Bone marrow (tissue), 2 donors: ENCODE measurements at places on chromosomes 16 and 17.
A peak's percentile ranks its signal among the peaks of the same experiment; 100 is the strongest.

GRCh38 chr16:50763211-50763610, 21.3 kb downstream of the CYLD start:
- no peak for DNase-seq

- DNase-seq = no peak
These were observed 720 bp upstream of the ZPBP2 start for GRCh38 chr17:39867084-39867879.

DNA sequence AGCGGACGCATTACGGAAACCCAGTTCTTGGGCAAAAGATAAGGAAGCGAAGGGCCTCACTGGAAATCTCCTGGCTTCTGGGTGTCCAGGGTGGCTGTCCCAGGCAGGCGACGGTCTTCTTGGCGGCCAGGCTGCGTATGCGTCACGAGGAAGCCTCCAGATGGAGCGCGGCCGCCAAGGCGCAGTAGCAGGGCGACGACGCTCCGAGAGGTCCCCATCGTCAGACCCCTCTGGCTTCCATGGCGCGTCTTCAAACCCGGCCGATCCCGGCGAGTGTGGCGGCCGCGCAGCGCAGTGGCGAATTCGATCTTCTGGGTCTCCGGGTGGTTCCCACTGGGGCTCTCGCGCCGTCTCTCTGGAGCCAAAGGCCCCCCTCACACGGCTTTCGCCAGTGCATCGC, 13.8 kb upstream of the ANKRD40CL start:
- no peak for DNase-seq

DNA sequence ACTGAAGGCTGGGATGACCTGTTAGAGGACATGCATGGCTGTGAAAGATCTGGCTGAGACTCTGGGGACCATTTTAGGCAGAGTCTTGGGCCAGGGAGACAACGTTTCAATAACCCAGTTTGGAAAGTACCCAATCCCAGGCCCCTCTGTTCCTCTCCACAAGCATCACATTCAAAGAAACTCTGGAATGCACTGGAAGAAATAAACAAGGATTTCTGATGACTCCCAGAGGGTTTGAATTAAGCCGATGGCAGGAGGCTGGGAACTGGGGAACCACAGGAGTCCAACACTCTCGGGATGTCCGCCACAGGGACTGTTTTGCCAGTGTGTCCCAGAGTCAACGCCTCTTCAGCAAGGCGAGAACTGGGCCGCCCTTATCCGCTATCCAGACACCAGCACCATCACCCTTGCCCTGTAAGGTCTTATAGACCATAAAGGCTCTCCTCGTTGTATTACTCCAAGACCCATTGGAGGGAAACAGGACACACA, 3.3 kb downstream of the PMP22 start:
- DNase-seq = no peak

- no peak for DNase-seq
These were observed 19.9 kb upstream of the RSL1D1 start for GRCh38 chr16:11871193-11871592.

DNA sequence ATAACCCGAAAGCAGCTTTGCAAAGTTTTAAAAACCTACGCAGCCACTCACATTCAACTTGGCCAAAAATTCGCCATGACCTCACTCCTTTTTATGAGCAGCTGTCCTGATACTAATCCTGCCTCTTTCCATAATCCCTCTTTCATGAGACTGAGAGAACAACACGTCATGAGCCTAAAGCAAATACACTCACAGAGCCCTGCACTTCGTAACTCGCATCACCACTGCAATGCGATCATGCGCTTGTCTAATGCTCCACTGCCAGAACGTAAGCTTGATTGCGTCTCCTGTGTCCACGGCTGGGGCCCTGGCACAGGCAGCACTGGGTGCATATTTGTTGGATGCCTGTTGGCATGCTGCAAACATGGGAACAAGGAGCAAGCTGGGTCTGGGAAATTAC, 36.2 kb downstream of the CDRT4 start:
- no peak for DNase-seq

DNA sequence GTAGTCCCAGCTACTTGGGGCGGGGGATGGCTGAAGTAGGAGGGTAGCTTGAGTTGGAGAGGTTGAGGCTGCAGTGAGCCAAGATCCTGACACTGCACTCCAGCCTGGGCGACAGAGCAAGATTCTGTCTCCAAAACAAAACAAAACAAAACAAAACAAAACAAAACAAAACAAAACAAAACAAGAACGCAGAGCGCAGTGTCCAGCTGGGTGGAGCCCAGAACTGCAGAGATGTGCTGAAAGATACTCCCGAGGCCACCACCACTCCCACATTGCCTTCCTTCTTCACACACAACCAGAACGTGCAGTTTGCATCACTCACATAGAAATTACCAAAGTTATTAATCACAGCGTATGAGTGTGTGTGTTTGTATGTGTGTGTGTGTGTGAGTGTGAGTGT, 222.9 kb upstream of the ASIC2 start:
- no peak for DNase-seq

DNA sequence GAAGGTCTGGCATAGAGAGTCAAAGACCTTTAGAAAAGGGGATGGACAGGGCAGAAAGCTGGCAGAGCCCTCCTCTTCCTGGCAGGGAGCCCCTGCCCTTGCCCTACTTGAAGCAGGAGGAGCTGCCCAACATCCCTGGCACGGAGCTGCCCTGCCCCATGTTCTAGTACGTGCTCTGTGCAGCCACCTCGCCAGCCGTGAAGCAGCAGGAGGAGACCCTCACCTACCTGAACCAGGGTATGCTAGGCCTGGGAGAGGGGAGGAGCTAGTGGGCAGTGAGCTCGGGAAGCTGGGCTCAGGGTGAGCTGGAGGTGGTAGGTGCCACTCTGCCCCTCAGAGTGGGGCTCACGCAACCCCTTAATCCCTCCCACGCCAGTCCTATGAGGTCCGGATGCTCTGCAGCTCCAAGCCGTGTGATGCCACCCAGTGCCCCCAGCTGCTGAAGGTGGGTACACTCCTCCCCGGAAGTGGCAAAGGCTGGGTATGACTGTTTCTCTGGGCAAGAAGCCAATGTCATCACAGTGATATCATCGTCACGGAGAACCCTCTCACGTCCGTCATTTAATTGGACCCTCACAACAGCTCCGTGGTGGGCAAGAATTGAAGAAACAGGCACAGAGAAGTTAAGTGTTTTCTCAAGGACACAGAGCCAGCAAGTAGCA, 12.7 kb upstream of the STAC2 start:
- DNase-seq = peak; percentile 54

GRCh38 chr17:61662186-61662585, 71.2 kb upstream of the NACA2 start:
- no peak for DNase-seq

GRCh38 chr17:29111816-29112499, 68.2 kb downstream of the MYO18A start:
- peak; percentile 26 for DNase-seq

- DNase-seq = no peak
These were observed 20.3 kb upstream of the GLIS2 start for GRCh38 chr16:4295581-4295980.

GRCh38 chr16:9436175-9436574, 344.7 kb downstream of the HAPSTR1 start:
- DNase-seq = no peak

DNA sequence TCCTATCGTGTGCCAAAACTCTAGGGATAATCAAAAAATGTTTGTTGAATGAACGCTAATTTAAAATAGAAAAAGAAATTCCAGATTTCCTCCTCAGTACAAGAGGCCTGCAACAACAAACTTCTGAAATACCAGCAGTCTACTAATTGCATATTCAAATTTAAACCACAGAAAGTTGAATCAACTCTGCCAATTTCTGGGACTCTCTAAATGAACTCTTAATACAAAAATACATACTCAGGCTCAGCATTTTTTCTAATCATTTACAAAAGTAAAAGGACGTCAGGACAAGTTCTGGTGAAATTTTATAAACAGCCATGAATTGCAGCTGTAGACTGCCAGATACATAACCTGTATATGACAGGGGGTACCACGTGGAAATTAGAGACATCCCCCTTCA, 49.0 kb downstream of the KANSL1 start:
- no peak for DNase-seq

- DNase-seq = no peak
These were observed 3.7 kb downstream of the RHBDL3 start for GRCh38 chr17:32269377-32269776.

- no peak for DNase-seq
These were observed 423.5 kb downstream of the MAF start for GRCh38 chr16:79177018-79177417.

GRCh38 chr17:49209061-49209571, 1.3 kb downstream of the GNGT2 start:
- DNase-seq = no peak

GRCh38 chr16:11328172-11329070, 16.8 kb upstream of the RMI2 start:
- DNase-seq = peak; percentile 14

DNA sequence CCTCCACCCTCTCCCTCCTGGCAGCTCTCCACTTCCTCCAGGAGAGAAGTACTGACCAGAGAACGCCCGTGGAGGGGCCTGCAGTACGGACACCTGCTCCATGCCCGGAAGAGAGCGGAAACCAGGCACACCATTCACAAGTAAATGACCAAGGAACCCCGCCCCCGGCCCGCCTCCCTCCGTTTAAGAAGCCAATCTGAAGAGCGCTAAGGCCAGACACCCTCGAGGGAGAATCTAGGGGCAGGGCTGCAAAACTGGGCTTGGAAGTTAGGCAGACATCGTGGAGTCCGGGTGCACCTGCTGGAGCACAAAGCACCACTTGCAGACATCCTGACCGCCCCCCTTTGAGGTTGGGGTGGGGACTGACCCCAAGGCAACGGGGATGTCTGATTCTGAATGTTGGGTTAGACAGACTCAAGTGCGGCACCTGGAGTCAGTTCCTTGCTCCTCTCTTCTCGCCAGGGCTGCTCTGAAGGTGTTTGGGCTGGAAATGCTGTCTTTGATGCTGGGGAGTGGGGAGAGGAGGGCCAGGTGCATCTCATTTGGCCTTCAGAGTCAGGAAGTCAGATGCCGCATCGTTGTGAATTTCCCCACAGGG, 964 bp upstream of the FAAP100 start:
- peak; percentile 73 for DNase-seq

DNA sequence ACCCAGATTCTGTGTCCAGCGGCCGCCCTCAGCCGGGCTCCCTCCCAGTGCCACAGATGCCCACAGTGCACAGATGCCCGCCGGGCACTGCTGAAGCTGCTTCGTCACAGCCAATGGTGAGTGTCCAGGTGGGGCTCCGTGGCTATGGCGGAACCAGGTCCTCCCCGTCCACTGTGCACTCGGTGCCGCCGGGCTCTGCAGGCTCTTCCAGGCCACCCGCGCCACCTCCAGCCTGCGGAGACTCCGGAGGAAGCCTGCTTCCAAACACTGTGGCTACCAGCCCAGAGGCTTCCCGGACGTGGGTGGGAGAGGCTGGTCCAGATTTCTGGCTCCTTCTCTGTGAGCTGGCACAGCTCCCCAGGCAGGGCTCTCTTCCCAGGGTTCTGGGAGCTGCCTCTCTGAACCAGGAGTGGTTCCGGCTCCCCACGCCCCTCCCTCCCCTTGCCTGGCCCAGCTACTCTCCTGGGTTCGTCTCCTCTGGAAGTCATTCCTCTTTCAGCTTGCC, 2.8 kb upstream of the PYCR1 start:
- DNase-seq = no peak

DNA sequence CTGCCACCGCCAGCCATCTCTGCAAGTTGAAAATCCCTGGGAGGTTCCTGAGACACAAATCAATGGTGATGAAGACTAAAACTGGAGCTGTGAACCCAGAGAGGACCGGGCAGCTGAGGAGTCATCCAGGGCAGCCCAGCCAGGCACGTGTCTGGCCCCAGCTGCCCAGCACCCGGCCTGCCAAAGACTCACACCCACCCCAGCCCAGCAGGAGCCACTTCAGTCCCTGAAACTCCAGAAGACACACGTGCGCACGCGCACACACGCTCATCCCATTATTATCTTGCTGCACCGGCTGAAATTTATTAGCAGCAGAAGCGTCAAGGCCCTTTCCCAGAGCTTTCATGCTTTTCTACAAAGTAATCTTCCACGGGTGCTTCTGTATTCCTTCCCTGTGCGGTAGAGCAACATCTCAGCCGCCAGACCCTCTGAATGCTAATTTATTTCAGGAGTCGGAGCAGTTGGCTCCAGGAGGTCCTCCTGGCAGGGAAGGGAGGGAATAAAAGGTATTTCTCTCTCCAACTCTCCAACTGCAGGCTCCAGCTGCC, 59.8 kb upstream of the RBFOX3 start:
- DNase-seq = no peak
